IMR-90 (cell line): ENCODE measurements at places on chromosomes 4 and X. TPM values are rescaled to one million over a fixed set of nuclear protein-coding genes. Genes with fewer than 3 reads are reported as not detected.
A peak's percentile ranks its signal among the peaks of the same experiment; 100 is the strongest.

Gene QRFPR
- not detected in 2 replicates for total RNA-seq

DNA sequence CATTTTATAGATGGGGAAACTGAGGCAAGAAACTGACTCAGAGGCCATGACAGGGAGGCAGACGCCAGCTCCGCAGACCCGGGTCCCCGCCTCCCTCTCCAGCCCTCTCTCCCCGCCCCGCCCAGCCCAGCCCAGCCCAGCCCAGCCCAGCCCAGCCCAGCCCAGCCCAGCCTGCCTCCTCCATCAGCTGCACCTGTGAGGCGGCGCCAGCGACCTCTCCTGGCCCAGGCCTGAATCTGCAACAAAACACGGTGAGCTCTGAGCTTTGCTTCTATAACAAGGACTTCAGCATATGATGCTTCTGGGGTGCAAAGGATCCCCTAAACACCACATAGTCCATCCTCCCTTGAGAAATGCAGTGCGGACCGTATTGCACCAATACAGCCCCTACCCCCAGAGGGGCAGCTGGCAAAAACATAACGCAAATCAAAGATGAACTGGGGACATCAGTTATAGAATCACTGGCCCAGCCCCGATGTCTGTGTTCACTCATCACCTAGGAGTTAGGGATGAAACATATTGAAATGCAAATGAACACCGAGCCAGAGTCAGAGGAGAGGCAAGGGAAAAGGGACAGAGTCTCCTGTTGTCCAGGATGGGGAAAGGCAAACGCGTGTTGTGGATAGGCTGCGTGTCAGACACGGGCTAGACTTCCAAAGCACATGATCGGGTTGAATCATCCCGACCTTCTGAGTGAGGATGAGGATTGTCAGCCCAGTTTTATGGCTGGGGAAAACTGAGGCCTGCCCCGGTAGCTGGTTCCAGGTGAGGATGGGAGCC, 216.1 kb upstream of the PSAPL1 start:
- DNase-seq = no peak

- no peak for DNase-seq
Observed at GRCh38 chrX:10677490-10677889, 57.1 kb upstream of the MID1 start.

Gene MAPK10
- total RNA-seq = 6.4 and 6.5 TPM in 2 replicates

Gene GAGE13
- total RNA-seq = not detected in 2 replicates

GRCh38 chr4:17968721-17969120, 52.8 kb downstream of the LCORL start:
- DNase-seq = no peak

Gene EREG
- 0.36 and 1.1 TPM in 2 replicates for total RNA-seq

DNA sequence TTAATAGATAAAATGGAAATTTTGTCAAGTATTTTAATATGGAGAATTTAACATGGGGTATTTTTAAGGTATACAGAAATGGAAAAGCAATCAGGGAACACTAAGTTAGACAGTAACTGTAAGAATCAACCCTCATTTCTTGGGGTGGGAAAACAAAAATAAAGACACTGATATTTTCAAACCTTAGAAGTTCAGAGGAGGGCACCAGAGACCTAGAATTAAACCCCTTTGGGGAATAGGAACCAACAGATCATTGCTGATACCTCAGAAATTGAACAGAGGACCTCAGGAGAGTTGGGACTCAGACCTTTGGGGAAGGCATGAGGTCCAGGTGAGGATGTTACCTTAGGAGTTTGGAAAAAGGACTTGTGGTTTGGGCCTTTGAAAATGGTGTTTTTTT, 435.6 kb downstream of the TMA16 start:
- DNase-seq = no peak

DNA sequence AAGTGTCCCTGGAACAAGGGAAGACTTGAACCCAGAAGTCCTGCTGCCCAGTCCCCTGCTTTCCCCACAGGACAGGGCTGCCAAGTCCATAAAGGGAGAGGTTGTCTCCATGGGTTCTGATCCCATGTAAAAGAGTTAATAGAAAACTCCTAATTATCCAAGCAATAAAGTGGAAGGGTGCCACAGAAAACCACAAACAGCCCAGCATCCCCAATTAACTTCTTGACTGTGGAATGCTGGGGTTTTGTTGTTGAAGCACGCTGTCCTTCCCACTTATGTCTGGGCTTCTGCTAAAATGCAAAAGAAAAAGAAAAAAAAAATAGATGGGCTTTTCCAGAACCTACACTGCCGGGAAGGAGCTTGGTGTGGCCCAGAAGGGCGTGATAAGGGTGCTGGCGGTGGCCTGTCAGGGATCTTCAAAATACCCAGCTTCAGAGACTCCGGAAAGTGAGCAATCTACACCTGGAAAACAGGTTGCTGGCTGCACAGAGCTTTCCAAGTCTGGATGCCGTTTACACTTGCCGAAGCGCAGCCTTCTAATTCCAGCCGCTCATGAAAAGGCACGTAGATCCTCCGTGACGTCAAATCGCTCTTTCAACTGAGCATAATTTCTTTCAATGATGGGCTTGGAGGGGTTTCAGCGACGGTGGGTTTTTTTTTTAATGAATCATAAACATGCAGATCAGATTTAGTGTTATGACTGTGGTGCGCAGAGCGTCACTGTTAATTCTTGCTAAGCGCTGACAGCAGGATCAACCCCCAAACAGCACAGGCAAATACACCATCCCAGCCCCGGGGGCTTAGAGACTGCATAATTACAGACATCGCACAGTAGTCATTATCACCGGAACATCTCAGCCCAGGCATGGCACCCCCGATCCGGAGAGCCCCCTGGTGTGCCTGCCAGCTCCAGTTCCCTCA, 197.6 kb downstream of the BCOR start:
- no peak for DNase-seq

GRCh38 chr4:32161392-32161791, 1441.2 kb downstream of the PCDH7 start:
- peak; percentile 48 for DNase-seq

DNA sequence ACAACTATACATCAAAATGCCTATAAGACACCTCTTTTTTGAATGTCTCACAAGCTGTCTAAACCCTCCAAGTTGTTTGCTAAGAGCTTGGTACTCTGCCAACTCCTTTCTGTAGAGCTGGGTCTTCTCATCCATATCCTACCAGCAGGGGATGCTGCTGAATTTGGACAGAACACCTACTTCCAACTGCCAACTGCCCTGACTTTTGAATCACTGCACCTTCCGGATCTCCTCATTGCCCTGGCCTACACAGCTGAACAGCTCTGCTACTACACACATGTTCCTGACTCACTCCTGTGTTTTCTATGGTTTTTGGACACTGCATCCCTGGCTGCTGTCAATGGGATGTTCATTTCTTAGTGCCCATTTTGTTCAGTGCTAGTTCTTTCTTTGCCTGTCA, 18.7 kb downstream of the FAM184B start:
- DNase-seq = peak; percentile 58

- DNase-seq = no peak
Observed at GRCh38 chr4:144384408-144384807, 243.9 kb upstream of the GYPA start.

GRCh38 chr4:166602068-166602467, 632.2 kb downstream of the SPOCK3 start:
- DNase-seq = no peak

Gene RXFP1
- not detected in 2 replicates for total RNA-seq

- DNase-seq = no peak
Observed at GRCh38 chr4:21596521-21596920, 352.1 kb downstream of the KCNIP4 start.

DNA sequence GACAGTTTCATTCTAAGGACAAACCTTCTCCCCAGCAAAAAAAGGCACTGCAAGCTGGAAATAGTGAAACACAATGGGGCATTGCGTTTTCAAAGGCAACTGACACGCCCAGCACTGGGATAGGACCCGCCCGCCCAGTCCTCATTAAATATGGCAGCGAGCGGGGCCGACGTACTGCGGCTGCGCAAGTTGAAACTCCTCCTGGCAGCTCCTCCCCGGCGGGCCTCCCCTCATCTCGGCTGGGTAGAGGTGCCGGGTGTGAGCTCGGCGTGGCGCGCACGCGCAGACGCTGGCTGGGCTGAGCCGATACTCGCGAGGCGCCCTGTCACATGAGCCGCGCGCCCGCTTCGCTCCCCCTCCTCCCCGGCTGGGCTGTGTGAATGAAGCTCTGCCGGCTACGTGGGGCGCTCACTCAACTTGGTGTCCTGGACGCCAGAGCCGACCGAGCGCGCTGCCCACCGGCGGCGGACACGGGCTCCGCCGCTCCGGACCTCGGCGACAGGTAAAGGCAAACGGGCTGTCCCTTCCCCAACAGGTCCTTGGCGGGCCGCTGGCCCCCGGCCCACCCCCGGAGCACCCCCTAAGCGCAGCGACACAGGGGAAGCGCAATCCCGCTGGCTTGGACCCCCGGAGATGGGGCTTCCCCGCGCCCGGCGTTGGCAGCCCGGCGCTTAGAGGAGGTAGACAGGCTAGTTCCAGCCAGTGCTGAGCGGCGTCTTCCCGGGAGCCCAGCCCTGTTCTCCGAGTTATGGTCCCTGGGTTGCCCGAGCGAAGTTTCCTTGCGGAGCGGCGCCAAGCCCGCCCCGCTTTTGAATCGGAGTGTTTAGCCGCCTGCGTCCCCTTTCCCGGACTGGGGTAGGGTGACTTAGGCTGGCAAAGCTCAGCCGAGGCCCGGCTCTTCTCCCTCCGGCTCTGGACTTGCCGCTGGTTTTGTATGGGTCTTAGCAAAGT, at the start of gene CLCN5:
Gene CLCN5, plus strand, starts transcription at position 306 of the 951 bp plus-strand sequence. CDS start 2,703 bp downstream, outside the sequence.
- peak; percentile 91 for DNase-seq

Gene ADH6
- not detected in 2 replicates for total RNA-seq

Gene CENPE
- total RNA-seq = 14.5 and 34.2 TPM in 2 replicates

- DNase-seq = peak; percentile 81
Observed at GRCh38 chr4:183136855-183137254, 37.8 kb downstream of the WWC2 start.

Gene MUC7
- total RNA-seq = not detected in 2 replicates

- no peak for DNase-seq
Observed at GRCh38 chrX:150854856-150855255, 43.6 kb downstream of the CD99L2 start.

- no peak for DNase-seq
Observed at GRCh38 chrX:12681047-12681446, 110.2 kb upstream of the PRPS2 start.

DNA sequence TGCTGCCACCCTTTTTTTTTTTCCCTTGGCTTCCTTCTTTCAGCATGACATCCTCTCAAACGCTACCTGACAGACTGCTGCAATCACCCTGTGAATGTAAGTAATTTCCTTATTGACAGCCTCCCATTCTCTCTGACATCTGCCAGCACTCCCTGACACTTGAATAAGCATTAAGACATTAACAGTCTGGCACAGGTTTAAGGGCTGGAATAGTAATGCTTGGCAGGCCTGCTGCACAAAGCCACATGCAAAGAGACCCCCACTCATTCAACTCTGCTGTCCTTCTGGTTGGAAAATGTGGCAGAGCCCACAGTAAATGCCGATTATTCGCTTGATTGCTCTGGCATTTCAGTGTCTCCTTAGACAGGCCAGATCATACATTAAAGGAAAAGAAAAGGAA, 28.1 kb upstream of the RASGEF1B start:
- DNase-seq = no peak

- DNase-seq = peak; percentile 59
Observed at GRCh38 chrX:103376118-103376978, at the start of gene BEX3. TSS of gene BEX3 (plus strand) at chrX:103376538. CDS start at chrX:103377522, 984 bp downstream.

DNA sequence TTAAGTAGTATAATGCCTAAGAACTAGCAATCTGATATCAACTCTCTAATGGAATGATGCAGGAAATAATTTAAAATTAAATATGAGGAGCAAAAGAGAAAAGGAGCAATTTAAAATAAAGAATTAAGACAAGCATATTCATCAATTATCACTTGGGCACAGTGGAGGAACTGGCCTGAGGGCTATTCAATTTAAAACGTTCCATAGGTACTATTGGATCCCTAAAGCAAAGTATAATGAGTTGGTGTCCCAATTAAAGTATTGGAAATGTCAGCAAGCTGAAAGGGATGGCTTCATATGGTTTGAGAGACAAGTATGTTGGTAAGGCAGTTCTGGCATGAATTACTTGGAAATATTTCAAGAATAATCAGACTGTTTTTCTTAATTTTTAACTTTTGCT, 2064.1 kb upstream of the TENM3 start:
- no peak for DNase-seq

DNA sequence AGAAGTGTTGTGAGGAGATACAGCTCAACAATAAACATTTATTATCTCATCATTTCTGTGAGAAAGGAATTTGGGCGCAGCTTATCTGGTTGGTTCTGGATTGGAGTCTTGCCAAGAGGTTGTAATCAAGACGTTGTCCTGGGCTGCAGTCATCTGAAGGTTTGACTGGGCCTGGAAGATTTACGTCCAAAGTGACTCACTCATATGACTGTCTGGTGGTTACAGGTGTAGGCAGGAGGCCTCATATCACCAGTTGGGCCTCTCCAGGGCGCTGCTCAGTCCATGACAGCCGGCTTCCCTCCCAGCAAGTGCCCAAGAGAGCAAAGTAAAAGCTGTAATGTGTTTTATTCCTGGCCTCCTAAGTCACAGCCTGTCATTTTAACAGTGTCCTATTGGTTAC, 106.3 kb downstream of the USP46 start:
- no peak for DNase-seq

- DNase-seq = no peak
Observed at GRCh38 chr4:2931512-2932301, 31.5 kb downstream of the NOP14 start.

DNA sequence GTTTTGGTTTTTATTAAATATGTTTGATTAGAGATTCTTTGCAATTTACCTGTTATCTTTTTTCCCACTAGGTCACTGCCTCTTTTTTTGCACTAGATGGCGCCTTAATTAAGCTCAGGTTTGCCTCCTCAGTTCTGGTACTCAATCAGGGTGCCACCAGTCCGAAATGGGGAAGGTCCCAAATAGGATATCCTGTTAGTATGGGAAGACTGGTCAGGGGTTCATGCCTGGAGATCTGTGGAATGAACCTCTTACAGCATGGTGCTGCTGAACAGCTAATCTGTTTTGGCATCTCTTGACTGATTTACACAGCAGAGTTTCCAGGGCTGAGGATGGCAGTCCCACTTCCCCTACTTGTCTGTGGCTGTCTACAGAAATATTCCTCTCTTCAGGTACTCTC, 24.2 kb upstream of the VSIG1 start:
- peak; percentile 28 for DNase-seq

Gene NUP62CL
- total RNA-seq = not detected in 2 replicates

DNA sequence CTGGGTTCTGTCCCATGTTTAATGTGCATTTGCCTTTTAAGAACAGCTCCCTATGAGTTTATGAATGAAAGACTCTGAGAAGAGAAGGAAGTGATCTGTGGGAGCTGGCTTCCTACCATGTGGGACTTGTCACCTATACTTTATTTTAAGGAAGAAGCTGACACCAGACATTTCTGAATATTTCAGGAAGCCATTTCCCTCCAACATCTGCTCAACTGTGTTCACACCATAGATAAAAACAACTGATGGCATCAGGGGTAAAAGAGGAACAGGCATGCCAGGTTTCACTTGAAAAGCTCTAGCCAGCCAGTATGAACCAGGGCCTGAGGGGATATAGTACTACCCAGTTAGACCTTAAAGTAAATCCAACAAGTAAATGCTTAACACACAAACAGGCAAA, 116.0 kb downstream of the COL4A6 start:
- DNase-seq = no peak

DNA sequence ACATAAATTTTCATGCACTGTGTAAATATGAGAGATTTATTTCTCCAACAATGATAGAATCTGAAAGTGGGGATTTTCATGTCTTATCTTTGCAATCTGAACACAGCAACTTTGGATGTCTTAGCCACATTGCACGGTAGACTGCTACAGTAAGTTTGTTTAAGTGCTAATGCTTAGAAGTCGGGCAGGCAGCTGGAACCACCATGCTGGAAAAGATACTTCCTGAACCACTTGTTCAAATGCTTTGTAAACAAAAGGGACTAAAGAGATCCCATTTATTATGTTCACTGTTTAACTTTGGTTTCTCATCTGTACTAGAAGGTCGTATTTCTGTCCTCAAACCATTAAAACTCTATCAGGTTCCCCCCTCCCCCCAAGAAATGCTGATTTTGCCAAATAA, 555.9 kb upstream of the DIPK2B start:
- DNase-seq = no peak
